ENCODE measurements at places on chromosomes 6 and 20.

- peak; percentile 65 for DNase-seq
Measured at GRCh38 chr6:35718911-35719381, 17.9 kb upstream of the ARMC12 start.

DNA sequence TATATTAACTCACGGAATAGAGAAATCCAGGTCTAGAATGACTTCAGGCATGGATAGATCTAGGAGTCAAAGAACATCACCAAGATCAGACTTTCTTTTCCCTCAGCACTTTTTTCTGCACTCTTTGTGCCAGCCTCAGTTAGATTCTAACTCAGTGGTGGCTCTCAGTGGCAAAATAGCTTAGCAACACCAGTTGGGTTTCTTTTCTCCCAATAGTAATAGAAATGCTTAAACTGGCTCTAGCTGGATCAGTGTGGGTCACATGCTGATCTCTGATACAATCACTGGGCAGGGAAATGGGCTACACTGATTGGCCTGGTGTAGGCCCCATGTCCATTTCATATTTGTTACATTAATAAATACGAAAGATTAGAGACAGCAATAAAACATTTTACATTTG is 44.2 kb upstream of the ARFGEF2 start:
- DNase-seq: peak; percentile 66

- no peak for DNase-seq
Measured at GRCh38 chr6:167549213-167549612, 224.3 kb downstream of the TTLL2 start.

DNA sequence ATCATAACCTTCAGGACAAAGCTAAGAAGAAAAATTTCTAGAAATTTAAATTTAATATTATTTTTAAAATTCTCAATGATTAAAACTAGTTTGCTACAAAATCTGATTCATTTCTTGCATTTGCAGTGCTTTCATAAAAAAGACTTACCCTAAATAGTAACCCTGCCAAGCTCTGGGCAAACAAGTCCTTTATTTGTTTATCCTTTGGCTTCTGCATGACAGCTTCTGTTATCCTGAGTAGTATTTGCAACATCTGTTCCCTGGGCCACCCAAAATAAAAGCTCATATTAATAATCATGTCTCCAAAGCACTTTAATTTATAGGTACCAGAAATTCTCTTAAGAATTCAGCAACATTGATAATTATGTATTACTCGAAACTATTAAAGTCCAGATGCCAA is 101.3 kb downstream of the RALGAPA2 start:
- DNase-seq: no peak

DNA sequence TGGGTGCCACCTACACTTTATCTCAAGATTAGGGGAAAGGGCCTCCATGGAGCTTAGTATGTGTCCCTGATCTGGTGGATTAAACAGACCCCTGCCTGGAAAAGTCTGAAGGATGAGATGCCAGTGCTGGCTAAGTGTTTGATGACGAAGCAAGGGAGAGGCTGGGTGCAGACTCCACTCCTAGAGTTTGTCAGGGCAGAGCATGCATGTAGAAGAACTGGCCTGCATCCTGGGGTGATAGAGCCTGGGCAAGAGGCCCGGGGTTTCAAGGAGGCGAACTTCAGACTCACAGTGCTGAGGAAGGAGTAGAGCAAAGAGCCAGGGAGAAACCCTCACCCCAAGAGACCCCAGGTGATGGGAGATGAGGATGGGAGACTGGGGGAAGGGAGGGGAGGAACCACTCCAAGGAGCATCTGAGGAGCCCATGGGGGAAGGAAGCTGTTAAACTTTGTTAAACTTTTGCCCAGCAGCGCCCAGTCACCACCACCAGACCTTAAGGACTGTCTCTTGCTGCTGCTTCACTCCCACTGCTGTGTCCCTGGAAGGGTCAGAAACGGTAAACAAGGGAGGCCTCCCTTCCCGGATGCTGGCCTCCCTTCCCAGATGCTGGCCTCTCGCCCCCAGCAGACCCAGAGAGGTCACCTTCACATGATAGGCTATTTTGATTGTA is 61.6 kb downstream of the RPRD1B start:
- DNase-seq: peak; percentile 45

GRCh38 chr20:62168890-62169435 is 13.9 kb upstream of the MTG2 start:
- DNase-seq: no peak

DNA sequence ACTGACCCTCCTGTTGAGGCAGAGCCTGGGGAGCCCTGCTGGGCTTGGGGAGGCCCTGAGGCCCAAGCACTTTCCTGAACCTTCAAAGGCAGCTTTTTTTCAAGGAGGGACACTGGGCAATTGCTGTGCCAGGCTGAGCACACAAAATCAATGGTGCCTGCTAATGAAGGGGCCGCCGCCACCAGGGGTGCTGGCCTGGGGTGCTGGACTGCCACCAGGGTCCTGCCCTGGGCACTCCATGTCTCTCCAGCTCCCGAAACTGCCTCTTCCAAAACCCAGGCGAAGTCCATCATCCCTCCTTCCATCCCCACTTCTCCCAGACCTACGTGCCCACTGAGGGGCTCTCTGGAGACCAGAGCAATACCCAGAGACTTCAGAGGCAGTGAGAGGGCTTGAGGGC is 145.6 kb downstream of the GRM4 start:
- DNase-seq: no peak

DNA sequence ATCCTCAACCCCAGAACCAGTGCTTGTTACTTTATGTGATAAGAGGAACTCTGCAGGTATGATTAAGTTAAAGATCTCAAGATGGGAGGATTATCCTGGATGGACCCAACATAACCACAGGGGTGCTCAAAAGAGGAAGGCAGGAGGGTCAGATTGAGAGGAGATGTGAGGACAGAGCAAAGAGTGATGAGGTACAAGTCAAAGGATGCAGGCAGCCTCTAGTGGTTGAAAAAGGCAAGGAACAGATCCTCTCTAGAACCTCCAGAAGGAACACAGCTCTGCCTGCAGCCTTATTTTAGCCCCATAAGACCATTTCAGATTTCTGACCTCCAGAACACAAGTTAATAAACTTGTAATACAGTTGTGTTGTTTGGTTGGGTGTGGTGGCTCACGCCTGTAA is 41.2 kb downstream of the PDSS2 start:
- DNase-seq: peak; percentile 70

DNA sequence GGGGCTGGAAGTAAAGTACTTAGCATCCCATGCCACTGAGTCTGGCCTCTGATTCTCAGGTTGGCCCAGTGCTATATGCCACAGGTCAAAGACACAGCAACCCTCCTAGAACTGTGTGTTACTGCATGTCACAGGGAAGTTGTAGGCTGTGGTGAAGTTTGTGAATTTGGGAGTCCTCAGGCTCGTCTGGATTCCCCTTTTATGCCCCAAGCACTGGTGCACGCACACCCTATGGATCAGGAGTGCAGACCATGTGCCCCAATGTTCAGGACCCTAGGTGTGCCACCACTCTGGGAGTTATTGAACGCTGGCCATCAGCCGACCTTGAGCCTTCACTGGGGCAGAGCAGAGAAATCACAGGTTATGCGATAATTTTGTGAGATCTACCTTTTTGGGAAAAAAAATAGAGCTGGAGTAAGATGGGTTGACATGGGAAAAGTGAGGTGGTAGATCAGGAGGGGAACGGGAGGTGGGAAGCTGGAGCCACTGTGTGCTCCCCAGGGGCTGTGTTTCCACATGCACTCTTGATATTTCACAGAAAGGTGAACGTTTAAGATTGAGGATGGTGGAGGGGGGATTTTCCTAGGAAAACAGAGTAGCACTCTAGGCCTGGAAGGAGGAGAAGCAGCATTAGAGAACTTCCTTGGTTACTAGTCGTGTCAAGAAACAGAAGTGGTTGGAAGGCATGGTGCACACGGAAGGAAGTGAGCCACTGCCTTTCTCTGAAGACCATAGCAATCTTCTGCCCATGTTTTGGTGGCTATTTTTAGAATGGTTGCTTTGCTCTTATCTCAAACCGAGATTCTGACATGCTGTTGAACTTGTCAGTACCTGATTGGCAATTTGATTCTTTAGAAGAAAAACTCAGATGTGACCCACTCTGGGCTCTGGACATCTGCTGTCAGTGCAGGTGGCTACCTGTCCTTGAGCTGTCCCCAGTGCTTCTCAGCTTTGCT is 44.1 kb downstream of the DUSP22 start:
- peak; percentile 83 for DNase-seq

- no peak for DNase-seq
Measured at GRCh38 chr6:43827898-43828297, 57.9 kb downstream of the VEGFA start.

- no peak for DNase-seq
Measured at GRCh38 chr6:10545482-10545881, 24.3 kb downstream of the GCNT2 start.

- peak; percentile 47 for DNase-seq
Measured at GRCh38 chr20:19008497-19008896, 194.9 kb downstream of the SCP2D1 start.

DNA sequence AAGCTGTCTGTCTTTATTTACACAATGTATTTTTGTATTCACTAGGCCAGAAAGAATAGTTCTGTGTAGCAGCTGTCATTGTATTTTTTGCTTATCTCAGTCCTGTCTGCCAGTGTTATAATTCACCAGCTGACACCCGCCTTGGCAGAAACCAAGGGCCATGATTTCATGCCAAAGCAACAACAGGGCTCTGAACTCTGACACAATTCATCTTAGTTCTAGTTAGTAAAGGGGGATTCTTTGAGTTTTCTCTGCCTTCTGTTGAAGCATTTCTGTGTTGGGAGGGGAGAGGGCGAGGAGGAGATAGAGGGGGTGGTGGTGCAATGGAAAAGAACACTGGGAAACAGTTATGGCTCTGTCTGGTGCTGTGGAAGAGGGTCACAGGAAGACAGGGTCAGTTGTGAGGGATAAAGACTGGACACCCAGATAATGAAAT is 684.6 kb upstream of the MARCKS start:
- no peak for DNase-seq

DNA sequence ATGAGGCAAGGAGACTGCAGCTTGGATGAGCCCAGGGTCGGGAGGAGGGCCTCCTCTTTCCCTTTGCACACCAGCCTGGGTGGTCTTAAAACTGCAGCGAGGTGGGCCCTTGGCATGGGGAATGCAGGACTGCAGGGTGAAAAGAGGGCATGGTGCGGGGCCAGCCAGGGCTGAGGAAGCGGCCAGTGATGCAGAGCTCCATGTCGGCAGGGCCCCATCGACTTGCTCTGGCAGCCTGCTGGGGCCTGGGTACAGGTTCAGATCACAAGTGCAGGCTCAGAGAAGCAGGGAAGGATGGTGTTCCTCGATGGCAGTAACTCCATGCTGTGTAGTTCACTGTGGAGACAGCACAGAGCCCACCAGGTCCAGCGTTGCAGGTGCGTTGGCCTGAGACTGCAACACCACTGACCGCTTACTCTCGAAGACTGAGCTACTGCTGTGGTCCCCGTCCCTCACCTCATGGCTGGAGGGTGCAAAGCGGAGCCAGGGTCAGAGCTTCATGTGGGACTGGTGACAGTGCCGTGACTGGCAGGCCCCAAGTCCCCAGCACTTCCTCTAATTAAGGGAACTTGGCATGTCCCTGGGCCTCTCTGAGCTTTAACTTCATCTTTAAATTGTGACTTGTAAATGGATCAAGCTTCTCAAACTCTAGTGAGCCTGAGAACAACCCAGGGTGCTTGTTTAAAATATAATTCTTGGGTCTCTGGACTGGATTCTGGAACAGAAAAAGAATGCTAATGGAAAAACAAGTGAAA is 223.2 kb downstream of the SYNDIG1 start:
- DNase-seq: no peak

GRCh38 chr6:32113386-32114352 is 4.5 kb upstream of the TNXB start:
- DNase-seq: no peak

GRCh38 chr6:31396422-31397152 is 6.8 kb upstream of the MICA start:
- DNase-seq: peak; percentile 75

GRCh38 chr6:169799474-169799926 is 48.1 kb downstream of the ERMARD start:
- DNase-seq: no peak

DNA sequence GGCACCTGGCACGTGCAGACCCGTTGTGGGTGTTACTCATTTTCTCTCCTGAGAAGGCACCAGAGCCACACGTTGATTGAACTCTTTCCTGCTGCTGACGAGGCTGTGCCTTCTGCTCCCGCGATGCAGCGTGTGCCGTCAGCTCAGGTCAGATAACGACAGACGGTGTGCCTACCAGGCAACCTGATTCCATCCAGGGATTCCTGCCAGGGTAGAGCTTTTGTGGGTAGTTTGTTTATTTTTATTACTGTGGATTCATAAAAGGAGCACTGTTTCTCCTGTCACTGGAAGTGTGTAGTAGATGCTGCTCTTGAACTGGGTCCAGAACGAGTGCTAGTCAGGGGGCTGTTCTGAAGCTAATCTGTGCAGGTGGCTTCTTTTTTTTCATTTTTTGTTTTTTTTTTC is 20.7 kb downstream of the PRPF6 start:
- DNase-seq: no peak

DNA sequence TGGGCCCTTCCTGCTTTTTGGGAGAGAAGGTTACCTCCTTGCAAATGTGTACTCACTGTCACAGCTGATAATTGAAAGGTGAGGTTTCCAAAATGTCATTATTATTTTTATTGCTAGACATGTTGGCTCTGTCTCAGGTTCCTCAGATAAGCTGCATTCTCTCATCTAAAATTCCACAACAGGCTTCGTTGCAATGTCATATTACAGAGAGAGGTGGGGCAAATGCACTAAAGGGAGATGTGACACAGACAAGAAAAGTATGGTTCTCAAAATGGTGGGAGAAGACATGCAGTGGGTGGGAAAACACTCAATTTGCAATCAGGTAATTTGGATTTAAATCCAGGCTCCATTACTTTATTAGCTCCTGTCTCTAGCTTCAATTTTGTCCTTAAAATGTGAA is 256.4 kb upstream of the POU3F2 start:
- DNase-seq: no peak

- no peak for DNase-seq
Measured at GRCh38 chr6:17971128-17972073, 16.0 kb downstream of the KIF13A start.

- DNase-seq: no peak
Measured at GRCh38 chr20:46936415-46937156, 41.9 kb downstream of the EYA2 start.

DNA sequence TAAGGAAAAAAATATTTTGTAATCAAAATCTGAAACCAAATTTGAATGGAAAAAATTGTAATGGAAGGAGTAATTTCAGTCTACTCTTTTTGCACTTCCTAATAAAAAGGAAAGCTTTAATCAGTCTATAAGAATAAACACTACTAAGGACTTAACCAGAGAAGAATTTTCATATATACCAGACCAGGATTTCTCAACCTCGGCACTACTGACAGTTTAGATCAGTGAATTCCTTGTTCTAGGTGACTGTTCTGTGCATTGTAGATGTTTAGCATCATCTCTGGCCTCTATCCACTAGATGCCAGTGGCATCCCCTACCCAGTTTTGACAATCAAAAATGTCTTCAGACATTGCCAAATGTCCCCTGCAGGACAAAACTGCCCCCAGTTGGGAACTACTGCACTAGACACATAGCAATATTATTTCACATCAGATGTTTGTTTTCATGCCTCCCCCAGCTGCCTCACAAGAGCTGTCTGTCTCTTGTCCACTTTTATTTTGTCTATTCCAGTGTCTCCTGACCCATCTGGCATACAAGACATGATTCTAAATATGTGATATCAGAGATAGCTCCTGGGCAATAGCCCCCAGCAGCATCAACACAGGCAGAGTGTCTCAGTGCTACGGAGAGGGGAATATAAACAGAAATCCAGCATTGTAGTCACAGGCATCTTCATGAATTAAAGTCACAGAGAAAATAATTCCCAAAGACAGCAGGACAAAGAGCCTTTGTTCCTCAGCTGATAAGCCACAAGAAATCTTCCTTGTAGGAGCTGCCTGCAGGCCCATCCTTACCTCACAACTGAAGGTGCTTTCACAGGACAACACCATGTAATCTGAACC is 27.0 kb downstream of the DNAAF9 start:
- no peak for DNase-seq

GRCh38 chr20:44961870-44962267 is 1.7 kb upstream of the TOMM34 start:
- DNase-seq: no peak

Measured in NB4 (cell line).